Activated CD4-positive, alpha-beta T cell treated with anti-CD3 and anti-CD28 coated beads, Interleukin-2, amount 10 ng/mL, durations not matched to agents 7 days and 5 days (primary cell): ENCODE measurements at places on chromosomes 3 and 15. TPM values are rescaled to one million over a fixed set of nuclear protein-coding genes. Genes with fewer than 3 reads are reported as not detected.

HCLS1 gene
- total RNA-seq: 350 TPM

GRCh38 chr3:174862101-174862500, 3.0 kb downstream of the NAALADL2 start:
- DNase-seq: no peak

SYNPR gene
- total RNA-seq: not detected

- DNase-seq: no peak
Measured at GRCh38 chr15:82043130-82043673, 2.6 kb downstream of the MEX3B start.

GRCh38 chr15:71364117-71364584, 248.9 kb downstream of the THSD4 start:
- DNase-seq: no peak

MAGI1 gene
- 0.04 TPM for total RNA-seq

DNA sequence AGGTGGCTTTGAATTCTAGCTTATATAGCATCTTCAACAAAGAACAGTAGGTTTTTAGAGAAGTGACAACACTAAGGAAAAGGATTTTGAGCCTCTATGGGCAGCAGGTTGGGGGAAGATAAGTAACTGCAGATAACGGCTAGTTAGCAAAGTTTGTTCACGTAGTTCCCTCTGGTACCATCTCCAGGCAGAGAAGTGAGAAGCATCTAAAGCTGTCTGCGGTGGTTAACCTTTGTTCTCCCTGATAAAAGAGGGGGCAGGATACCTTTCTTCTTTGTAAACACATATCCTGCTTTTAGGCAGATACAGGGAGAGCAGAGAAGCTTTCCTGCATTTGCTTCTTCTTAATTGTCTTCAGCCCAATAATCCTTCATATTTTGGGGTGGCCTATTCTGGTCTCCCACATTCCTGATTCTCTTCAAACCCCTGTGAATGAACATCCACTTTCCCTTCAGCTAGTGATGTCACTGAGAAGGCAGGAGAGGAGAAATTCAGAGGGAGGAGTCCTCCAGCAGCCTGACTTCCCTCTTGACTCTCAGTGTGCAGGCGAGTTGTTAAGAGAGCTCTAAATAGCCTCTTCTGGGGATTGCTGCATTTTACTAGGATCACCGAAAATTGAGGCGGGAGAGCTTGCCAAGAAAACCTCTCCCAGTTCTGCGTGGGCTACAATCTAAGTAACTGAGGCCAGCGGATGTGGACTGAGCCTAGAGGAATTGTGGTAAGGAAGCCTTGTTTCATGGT, 393.7 kb upstream of the C2CD4B start:
- no peak for DNase-seq

DNA sequence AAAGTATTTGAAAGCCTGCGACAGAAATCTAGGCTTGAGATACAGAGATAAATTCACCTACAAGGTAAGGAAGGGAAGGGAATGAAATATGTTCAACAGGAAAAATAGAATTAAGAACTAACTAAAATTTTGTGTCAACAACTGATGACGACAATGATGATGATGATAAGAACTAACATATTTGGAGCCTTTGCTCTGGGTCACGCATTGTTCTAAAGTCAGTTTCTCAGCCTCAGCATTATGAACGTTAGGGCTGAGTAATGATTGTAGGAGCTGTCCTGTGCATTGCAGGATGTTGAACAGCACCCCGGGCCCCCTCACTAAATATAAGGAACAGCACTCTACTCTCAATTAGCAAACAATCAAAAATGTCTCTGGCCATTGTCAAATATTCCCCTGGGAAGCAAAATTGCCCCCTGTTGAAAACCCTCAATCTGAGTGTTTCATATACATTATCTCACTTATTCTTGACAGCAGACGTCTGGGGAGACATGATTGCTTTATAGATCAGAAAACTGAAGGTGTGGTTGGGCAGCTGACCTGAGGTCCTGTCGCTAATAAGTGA, 88.5 kb downstream of the ERC2 start:
- no peak for DNase-seq

GRCh38 chr3:145395421-145395820, 765.6 kb downstream of the PLOD2 start:
- DNase-seq: no peak

GRCh38 chr3:18075799-18076198, 333.4 kb upstream of the TBC1D5 start:
- DNase-seq: no peak

- DNase-seq: no peak
Measured at GRCh38 chr15:71392861-71393283, 277.6 kb downstream of the THSD4 start.

DNA sequence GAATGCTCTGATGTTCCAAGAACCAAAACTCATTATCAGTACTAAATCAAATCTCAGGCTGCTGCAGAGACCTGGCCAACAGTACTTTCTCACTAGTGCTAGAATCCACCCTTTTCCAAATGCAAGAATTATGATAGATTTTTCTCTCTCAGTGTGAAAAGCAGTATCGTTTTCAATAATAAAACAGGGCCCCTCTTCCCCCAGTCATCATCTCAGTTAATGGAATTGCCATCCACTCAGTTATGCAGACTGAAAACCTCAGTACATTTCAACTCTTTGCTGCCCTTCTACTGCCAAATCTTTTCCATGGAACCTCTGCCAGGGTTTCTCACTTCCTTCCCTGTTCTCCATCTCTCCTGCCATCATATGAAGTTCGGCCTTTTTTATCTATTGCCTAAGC, 72.4 kb upstream of the FGF12 start:
- no peak for DNase-seq

GRCh38 chr15:61715082-61715481, 345.2 kb downstream of the VPS13C start:
- DNase-seq: no peak

GRCh38 chr15:63233667-63234423, 43.6 kb upstream of the APH1B start:
- no peak for DNase-seq

PPARG gene
- total RNA-seq: 0.55 TPM

- no peak for DNase-seq
Measured at GRCh38 chr15:62895905-62896316, 146.6 kb upstream of the TPM1 start.

CLDN16 gene
- not detected for total RNA-seq

DNA sequence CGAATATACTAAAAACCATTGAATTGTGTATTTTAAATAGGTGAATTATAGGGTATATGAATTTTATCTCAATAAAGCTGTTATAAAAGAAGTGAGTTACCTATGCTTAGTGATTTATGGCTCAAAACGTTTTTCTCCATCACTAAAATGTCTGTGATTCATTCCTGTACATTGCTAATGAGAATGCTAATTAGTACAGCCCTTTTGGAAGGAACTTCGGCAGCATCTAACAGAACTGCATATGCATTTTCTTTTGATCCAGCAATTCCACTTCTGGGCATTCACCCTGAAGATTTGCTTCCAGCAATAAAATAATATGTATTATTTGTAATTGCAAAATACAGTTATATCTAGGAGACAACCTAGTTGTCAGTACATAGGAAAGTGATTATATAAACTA, 53.6 kb downstream of the TCF12 start:
- DNase-seq: no peak

PLSCR1 gene
- total RNA-seq: 137 TPM

DNA sequence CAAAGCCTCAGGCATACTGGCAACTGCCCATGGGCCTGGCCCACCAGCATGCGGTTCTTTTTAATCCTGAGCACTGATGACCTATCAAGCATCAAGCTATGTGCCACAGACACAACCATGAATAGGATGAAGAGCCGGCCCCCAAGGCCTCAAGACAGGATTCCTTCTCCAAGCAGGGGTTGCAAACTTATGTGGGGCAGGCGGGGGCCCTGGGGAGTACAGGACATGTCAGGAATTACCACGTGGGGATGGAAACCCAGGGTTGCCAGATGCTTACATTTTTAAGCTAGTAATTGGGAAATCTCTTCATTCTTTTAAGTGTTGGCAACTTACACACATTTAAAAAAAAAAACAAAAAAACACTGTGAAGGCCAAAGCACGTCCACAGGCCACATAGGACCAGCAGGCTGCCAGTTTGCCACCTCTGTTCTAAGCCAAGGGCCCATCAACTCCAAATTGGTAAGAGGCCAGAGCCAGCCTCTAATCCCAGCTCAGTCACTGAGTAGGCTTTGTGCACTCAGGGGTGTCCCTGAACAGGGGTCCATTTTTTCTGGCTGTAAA, 32.8 kb downstream of the BDH1 start:
- DNase-seq: no peak

DNA sequence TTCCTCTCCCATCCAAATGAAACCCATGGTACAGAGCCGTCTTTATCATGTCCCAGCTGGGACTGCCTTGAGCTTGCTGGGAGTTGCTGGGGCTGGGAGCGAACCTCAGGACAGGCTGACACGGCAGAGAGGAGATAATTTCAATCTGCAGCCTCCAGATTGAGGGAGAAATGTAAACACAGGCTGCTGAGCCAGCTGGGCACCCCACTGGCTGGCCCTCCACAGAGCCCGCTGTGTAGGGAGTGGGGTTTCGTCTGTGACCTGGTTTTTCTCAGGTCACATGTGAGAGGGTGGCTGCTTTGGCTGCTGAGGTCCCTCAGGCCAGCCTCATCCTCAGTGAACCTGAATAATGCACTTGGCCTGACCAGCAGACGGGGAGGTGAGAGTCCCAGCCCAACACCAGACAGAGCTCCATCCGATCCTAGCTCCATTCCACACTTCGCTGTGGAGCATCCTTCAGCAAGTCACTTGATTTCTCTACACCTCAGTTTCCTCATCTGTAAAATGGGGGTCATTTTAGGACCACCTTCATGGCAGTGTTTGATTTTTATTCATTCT, 121.6 kb upstream of the MRPS22 start:
- DNase-seq: no peak

DNA sequence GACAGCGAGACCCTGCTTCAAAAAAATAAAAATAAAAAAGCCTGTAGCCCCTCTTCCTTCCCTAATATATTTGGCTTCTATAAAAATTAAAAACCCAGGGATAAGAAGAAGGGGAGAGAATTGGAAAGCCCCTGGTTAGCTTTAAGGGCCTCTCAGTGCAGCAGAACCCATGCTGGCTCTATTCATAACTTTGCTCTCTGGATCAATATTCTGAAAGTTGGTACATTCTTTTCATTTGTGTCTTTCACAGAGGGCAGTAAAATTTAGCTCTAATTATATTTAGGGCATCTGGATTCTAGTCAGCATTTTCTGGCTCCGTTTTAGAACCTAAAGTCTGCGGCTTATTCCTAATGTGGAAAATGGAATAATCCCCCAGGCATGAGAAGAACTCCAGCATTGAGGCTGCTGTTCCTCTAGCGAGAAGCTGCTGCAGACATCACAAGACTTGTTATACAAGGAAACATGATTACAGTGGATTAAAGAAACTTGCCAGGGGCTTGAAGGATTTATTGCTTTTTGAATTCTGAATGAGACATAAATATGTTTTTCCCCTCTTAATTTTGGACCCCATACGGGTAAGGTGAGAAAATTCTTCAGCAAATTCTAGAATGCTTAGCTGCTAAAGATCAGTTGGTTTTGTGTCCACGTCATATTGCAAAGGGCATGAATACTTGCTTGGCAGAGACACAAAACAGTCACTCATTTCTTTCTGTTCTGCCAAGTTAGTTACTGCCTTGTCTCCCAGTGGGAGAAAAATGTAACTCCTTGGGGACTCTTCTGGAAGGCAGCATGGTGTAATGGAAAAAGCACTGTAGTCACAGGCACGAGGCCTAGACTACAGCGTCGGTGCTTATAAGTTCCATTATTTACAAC, 177.7 kb downstream of the VGLL4 start:
- no peak for DNase-seq

MUSTN1 gene
- total RNA-seq: not detected

DNA sequence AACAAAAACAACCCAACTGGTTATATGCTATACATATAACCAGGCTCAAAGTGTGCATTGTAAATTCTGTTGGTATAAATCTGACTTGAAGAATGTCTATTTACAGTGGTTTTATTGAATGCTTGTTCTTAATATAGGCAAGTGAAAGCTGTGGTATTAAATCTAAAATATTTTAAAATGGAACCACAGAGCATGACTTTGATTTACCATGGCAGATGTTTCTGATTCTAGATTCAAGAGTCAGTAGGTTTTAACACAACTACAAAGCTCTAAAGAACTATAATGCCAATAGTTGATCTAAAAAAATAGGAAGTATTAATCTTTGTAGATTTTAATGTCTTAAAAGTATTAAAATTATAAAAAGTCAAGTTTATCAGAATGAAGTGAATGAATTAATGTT, 141.9 kb upstream of the PLSCR5 start:
- no peak for DNase-seq

DNA sequence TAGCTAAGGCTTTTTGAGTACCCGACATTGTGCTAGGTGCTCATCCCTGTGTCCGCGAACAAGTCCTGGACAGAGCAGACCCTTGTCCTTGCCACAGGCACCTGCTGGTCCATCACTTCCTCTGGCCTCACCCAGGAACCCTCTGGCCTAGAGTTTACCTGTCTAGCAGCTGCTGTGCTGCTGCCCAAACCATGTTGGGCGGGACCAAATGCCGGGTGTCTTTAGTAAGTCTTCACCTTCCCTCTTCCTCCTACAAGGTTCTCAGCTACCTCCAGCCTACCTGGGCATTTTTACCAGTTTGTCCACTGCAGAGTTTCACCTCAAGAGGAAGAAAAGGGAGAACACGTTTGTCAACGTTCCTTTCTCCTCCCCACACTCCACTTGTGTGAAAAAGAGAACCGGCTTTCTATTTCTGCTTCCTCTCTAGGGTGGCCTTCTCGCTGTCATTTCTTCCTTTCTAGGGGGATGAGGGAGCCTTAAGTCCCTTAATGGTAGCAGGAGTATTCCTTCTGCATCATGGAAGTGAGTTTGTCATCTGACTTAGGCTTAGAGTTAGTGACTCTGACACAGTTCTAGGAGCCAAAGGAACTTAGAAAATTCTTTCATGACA, 80.4 kb upstream of the GCNT3 start:
- no peak for DNase-seq
